ENCODE measurements at places on chromosomes 5 and 9.

- DNase-seq: no peak
Observed at GRCh38 chr9:108150736-108151586, 661.4 kb upstream of the KLF4 start.

GRCh38 chr5:139746691-139747582 lies 48.7 kb upstream of the PSD2 start:
- peak; percentile 94 for DNase-seq

DNA sequence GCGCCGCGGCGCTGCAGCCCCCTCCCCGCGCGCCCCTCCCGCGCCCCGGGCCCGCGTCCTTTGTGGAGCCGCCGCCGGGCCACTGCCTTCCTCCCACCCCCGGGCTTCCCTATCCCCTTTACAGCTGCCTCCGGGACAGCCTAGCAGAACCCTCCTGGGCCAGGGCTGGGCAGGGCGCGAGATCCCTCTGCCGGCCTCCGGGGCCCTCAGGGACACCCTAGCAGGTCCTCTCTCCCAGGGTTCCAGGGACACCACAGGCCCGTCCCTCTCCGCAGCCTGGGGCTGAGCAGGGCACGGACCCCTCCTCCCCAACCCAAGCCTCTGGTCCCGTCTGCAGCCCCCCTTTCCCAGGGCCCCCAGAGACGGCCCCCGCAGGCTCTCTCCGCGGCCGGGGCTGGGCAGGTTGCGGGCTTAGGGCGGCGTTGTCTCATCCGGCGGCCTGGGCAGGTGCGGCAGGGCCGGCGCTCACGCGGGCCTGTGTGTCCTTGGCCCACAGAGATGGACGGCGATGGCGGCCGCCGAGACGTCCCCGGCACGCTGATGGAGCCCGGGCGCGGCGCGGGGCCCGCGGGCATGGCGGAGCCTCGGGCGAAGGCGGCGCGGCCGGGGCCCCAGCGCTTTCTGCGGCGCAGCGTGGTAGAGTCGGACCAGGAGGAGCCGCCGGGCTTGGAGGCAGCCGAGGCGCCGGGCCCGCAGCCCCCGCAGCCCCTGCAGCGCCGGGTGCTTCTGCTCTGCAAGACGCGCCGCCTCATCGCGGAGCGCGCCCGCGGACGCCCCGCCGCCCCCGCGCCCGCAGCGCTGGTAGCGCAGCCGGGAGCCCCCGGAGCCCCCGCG lies 710 bp downstream of the WNK2 start:
- peak; percentile 36 for DNase-seq

DNA sequence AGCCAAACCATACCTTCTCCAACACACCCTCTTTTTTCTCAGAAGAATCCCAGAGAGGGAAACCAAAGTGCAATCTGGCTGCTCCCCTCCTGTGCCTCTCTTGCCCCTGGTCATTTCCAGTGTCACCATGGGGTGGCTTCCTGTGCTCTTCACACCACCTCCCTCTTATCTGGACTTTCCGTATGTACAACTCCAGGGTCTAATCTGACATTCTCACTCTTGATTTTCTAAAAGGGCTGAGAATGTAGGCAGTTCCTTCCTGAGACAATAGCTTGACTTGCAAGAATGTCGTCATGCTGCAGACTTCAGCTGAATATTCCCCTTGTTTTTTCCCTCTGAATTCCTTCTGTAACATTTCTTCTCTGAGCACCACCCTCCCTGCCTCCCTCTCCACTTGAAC lies 110.2 kb downstream of the FBXL7 start:
- DNase-seq: no peak

DNA sequence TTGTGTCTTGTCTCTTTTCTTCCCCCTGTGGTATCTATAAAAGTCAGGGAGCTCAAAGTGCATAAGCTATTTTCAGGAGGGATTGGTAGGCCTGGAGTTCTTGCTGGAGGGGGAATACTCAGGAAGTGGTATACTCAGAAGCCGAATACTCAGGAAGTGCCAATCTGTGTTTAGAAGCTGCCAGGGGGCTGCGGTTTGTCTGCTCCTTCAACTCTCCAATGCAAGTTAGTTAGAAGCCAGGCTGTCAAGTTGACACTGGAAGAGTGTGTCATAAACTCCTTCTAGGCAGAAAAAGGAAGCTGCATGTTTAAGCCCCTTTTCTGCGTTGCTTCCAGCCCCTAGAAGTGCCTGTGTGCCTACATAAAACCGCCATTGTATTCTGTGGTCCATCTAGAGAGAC lies 366.5 kb downstream of the TAF11L14 start:
- DNase-seq: no peak

DNA sequence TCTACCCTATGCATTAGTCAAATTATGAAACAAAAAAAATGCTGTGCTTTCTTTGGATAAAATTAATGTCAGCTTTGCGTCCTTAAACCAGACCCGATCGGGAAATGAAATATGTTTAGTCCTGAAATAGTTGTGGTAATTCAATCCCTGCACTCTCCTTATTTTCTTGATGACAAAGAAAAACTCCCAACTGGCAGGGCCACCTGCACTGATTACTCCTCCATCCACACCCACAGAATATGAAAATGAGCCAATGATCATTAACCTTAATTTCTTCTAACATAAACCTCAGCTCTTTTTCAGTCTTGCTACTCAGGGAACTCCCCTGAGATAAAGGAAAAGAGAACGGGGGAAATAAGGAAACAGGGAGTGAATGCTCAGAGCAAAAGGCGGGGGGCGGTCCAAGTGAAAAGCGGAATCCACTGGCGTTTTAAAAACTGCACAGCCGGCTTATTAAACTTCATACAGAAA lies 245.3 kb downstream of the BNC2 start:
- DNase-seq: no peak

DNA sequence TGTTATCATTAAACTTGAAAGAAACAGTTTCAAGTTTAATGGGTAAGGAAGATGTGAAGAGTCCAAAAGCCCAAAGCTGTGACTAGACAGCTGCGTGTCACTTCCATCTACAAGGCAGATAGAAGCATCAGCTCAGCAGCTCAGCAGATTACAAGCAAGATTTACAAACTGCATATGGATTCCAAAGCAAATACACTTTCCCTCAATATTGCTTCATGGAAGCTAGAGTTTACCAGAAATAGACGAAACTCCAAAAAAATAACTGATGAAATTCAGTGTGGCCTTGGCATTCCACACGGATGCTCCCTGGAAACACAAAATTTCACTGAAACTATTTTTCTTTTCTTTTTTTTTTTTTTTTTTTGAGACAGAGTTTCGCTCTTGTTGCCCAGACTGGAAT lies 17.9 kb downstream of the MYO10 start:
- no peak for DNase-seq

- no peak for DNase-seq
Observed at GRCh38 chr5:114255260-114255659, 106.6 kb upstream of the KCNN2 start.

- peak; percentile 79 for DNase-seq
Observed at GRCh38 chr9:130235558-130236435, 29.8 kb upstream of the HMCN2 start.

GRCh38 chr5:173833196-173833985 lies 54.8 kb upstream of the CPEB4 start:
- DNase-seq: no peak

- peak; percentile 79 for DNase-seq
Observed at GRCh38 chr9:132769906-132770769, 99.9 kb downstream of the GTF3C4 start.

DNA sequence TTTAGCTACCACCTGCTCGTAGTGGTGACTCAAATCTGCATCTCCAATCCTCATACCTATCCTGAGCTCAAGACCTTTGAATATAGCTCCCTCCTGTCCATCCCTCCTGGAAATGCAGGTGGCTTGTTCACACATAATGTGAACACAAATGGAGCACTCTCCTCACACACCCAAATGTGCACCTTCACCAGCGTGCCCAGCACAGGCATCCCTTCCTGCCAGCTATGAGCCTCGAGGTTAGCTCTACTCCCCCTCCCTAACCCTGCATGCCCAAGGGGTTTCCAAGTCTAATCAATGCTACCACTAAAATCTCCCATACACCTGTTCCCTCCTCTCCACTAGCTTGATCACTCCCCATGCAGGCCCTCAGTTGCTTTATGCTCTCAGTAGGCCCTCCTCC lies 2.2 kb upstream of the TGFBI start:
- no peak for DNase-seq

DNA sequence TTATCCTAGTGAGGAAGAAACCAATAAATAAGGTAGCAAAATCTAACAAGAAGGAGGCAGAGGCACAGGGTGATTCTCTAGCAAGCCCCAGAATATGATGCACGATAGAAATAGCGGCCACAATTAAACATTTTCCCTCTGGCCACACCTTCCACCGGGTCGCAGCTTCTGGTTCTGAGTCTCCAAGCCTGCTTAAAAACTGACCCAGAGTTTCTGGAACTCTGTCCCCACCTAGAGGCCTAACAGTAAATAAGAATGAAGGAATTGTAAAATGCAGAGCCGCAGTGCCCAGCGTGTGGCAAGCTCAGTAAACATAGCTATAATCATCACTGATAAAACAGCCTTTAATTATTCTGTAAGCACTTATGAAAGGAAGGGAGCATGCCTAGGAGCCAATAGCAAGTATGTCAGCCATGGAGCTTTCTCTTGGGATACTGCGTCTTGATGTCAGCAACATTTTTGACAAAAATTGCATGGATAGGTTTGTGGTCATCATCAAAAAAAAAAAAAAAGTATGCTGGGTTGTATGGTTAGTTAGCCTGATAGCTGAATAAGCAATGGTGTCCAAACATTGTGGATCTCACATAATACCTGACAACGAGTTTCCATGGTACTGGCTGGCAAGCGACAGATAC lies 465.5 kb downstream of the DNAH5 start:
- DNase-seq: no peak

DNA sequence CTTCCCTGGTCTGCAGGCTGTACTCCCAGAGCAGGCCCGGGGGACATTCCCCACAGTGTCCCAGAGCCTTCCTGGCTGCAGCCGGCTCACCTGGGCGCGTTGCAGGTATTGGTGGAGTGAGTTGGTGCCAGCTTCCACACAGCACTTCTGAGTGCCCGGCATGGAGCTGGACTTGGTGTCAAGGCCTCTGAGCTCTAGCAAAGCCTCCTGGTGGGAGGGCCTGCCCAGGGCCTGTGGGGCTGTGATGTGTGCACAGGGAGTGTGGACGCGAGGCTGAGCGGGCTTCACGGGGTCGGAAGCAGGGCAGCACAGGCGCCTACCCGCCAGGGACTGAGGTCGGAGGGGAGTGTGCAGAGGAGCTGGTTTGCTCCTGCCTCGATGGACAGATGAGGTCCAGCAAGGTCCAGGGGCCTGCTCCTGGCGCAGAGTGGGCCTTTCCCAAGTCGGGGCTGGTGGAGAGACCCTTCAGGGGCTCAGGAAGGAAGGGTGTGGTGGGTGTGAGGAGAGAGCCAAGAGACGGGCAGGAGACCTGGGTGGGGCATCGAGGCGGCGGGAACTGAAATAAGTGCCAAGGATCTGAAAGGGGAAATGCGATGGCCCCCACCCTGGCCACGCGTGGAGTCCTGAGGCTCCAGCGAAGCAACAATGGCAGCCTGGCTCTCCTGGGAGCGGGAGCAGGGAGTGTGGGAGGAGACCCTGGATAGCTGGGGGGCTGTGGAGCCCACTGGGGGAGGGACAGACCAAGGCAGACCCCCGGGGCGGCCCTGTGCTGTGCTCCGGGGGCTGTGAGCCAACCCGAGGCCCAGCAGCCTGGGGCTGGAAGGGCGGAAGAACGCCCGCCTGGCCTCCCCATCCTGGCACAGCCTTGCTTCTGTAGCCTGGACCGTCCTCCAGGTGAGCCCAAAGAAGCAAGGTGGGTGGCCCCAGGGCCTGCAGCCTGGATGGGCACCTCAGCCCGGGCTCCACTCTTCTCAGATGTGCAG lies 78.4 kb downstream of the RXRA start:
- peak; percentile 39 for DNase-seq

DNA sequence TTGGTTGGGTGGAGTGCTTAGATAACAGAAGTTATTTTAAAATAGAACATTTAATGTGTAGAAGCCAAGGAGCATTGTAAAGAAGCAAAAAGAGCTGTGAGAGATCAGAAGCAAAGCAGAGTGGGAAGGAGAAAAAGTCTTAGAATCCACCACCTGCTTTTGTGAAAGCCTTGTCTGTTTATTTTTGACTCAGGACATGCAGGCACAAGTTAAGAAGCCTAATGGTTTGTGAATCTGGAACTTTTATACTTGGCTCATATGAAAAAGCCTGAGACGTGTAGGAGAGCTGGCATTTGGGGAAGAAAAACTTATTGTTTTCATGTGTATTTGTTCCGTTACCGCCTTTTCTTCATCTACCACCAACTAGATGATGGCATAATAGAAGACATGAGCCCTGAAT lies 38.5 kb upstream of the ITGA2 start:
- DNase-seq: no peak

DNA sequence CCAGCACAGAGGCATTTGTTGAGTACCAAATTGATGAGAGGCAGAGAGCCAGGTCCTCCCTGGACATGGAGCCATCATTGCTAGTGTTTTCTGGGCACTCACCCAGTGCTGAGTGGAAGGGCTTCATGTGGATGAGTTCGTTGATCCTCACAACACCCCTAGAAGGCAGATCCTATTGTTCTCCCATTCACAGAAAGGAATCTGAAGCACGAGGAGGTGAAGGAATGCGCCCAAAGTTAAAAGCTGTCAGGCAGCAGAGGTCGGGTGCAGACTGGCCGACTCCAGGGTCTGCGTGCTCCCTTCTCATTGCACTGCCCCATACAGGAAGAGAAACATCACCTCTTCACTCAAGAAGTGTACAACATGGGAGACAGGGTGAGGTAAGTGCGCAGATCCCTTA lies 153.5 kb upstream of the TNPO1 start:
- no peak for DNase-seq

GRCh38 chr5:52876456-52876855 lies 88.7 kb downstream of the ITGA1 start:
- DNase-seq: no peak

GRCh38 chr9:129865668-129866320 lies 30.5 kb downstream of the USP20 start:
- DNase-seq: no peak

DNA sequence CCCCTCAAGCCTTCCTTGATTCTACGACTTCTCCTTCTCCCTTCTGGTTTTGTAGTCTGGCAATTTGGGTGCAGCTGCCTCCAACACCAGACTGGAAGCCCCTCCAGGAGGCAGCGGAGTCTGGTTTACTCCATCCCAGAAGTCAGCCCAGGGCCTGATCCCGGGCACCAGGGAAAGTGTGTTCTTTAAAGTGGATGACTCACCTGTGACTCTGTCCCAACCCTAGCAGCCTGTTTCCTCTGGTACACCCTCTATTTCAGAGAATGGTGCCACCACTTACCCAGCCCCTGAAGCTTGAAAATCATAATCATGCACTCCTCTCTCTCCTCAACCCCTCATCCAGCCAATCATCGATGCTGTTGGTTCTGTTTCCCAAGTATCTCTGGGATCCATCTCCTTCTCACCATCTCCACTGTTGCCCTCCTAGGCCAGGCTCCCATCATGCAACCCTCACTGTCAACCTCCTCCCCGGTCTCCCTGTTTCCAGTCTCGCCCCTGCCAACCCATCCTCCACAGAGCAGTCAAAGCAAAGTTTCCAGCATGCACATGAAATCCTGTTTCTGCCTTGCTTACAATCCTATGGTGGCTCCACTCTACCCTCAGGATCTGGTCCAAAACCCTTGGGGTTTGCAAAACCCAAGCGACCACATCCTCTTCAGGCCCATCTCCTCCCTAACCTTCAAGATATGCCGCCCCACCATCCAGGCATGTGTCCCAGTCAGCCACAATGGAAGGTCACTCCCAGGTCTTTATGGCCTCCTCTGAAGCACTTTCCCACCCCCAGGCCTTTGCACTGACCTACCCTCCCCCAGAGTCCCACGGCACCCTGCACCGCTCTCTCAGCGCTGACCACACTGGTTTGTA lies 10.5 kb downstream of the LHX6 start:
- no peak for DNase-seq

All from B cell (primary cell).